GM03348 (cell line): ENCODE measurements at places on chromosomes 2 and 18.

GRCh38 chr2:177264209-177264692 is 276 bp downstream of the NFE2L2 start:
- peak; percentile 69 for DNase-seq

- DNase-seq = no peak
Observed at GRCh38 chr18:63315131-63315662, 4.4 kb downstream of the BCL2 start.

GRCh38 chr2:133062931-133063665 is 393.1 kb upstream of the LYPD1 start:
- no peak for DNase-seq

GRCh38 chr2:47422560-47422959 is 19.6 kb downstream of the MSH2 start:
- DNase-seq = peak; percentile 50

- peak; percentile 13 for DNase-seq
Observed at GRCh38 chr2:160522951-160523710, 29.5 kb upstream of the RBMS1 start.
